ENCODE measurements at places on chromosomes 7 and 10.

- DNase-seq = no peak
Observed at GRCh38 chr7:158286210-158286609, 301.4 kb downstream of the PTPRN2 start.

- DNase-seq = no peak
Observed at GRCh38 chr7:17588730-17589129, 290.3 kb downstream of the AHR start.

GRCh38 chr10:84289521-84290200, 38.7 kb upstream of the CCSER2 start:
- DNase-seq = no peak

- DNase-seq = no peak
Observed at GRCh38 chr10:101619983-101620382, 31.9 kb downstream of the DPCD start.

DNA sequence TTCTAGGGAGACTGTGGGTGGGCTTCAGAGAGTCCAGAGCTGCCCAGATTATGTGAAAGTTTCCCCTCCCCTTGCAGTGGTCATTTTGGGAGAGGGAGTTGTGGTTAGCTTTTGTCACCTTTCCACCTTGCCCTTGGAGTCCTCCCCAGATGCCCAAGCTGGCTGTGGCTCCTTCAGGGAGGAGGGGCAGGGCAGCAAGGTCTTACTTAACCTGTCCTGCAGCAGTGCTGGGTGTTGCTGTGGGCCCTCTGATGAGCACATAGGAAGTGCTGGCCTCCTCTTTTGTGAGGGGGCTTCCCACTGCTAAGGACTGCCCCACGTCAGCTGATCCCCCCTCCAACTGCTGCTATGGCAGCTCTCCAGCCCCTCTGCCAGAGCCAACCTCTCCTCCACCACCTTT, 17.6 kb upstream of the AQP1 start:
- DNase-seq = no peak

GRCh38 chr7:113918946-113919345, at the start of gene PPP1R3A:
TSS of gene PPP1R3A (minus strand) at chr7:113919009. CDS start at chr7:113918996, 13 bp downstream.
- no peak for DNase-seq

DNA sequence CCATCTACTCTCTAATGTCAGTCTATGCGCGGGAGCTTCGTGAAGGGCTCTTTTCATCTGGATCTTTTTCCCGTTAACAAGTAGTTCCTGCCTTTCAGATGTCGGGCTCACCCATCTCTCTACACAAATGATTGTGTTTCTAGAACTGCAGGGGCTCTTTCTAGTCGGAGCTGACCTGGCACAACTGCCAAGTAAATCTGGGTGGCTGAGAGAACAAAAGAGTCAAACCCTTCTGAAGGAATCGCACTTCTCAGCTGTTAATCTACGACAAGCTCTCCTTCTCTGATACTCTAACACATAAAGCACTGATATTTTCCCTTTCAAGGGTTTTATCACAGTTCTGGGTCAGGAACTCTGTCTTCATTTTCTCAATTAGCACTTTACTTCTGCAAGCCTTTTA, 144.7 kb downstream of the NRP1 start:
- no peak for DNase-seq

- no peak for DNase-seq
Observed at GRCh38 chr10:33137356-33138005, 179.5 kb upstream of the ITGB1 start.

All from activated naive CD8-positive, alpha-beta T cell treated with anti-CD3 and anti-CD28 coated beads for 36 hours (primary cell).